Hepatocyte (in vitro differentiated cells): ENCODE measurements at places on chromosomes 1 and 21.

DNA sequence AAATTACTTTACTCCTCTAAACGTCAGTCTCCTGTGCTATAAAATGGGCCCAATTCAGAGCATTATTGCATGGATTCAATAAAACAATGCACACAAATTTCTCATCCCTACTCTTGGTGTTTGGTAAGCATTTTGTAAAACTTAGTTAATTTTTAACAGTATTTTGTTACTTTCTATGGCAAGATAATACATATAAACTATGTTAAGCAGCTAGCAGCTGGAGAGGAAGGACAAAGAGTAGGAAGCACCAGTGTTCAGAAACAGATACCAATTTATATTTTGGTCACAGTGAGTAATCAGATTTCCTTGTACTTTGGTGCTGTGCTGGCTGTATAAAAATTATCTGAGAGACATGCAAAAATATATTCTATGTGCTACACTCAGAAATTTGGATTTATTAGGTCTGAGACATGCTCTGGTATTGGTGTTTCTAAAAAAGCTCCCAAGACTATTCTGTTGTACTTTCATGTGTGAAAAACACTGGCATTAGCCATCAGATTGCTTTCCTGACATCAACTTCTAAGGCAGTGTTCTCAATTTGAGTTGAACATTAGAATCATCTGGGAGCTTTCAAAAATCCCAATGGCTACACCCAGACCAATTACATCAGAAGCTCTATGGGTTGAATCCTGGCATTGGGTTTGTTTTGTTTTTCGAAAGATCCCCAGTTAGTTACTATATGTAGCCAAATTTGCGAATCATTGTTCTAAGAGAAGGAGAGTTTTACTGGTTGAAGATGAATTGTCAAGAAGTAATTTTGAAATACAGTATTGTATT lies 100.3 kb upstream of the C1orf87 start:
- no peak for DNase-seq

DNA sequence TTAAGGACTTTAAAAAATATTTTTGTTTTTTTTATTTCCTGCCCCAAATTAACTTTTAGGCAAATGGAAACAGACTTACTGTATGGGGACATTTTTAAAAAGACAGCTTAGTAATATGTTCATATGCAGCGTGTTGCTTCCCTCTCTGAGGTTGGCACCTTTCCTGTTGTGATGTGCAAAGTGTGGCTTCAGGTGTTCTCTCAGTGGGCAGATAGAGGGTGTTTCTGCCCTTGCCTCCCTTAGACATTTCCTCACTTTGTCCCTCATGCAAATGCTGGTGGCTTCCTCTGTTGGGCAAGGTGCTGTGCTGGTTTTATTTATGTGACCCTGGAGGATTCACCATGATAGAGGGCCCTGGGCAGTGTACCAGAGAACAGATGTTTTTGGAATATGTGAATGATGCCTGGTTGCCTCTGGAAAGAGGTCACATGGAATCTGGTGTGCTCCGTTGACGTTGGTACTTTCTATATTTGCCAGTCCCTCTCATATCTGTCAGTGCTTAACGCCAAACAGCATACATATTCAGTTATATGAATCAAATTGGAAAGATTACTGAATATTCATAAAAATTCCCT lies 123.5 kb downstream of the PATJ start:
- DNase-seq, result no peak

DNA sequence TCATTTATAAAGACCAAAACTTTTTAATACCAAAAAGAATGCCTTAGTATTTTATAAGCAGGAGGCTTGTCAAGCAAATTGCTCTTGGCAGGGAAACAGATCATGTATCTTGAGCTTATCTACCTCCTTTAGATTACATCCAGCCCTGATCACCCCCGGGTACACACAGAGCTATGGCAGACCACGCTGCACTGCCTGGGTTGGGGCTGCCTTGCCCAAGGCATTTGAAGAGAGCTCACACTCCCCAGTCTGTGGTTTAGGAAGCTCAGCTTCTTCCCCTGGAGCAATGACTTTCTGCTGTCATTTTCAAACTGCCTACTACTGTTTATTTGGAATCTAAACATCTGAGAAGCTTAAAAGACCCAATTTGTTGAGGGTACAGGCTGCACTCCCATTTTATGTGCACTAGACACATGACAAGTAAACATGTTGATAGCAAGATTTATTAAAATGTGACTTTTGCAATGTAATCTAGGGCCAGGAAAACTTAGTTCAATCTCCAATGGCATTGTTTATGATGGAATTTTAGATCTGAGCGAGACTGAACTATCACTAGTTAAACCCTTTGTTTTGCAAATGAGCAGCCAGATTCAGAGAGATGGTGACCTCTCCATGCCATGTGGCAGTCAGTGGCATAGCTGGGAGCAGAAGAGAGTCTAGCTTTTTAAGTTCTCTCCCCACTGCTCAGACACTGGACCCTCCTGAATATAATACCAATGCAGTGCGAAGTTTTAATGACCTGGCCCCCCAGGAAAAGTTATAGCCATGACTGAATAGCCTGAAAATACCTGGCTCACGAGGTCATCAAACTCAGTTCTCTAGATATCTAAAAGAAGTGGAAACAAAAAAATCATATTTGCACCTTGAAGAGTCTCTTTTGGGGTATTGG lies 214.9 kb downstream of the HLX start:
- DNase-seq, result no peak

DNA sequence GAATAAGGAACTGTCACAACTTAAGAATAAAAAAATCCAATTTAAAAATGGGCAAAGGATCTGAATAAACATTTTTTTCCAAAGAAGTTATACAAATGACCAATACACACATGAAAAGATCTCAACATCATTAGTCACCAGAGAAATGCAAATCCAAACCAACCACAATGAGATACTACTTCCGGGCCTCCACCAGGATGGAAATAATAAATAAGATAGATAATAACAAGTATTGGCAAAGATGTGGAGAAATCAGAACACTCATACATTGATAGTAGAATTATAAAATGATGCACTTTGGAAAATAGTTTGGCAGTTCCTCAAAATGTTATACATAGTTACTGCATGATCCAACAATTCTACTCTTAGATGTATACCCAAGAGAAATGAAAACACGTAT lies 18.7 kb downstream of the ZSWIM5 start:
- DNase-seq, result no peak
